ENCODE measurements at places on chromosomes 12 and 14. TPM values are rescaled to one million over a fixed set of nuclear protein-coding genes. Genes with fewer than 3 reads are reported as not detected.

DNA sequence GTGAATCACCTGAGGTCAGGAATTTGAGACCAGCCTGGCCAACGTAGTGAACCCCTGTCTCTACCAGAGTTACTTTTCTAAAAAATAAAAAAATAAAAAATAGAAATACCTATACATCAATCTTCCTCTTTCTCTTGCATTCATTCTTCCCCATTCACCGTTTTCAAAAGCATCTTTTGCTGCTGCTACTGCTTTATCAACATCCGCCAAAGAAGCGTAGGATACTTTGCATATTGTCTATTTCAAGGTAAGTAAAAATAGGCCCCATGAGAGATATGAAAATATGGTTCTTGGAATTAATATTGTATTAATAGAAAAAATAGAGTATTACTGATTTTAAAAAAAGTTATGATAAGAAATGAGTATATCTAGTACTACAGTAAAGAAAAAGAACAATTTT, 32.3 kb downstream of the ALDH1L2 start:
- no peak overlapping the region for H3K4me3 ChIP-seq
- H3K36me3 ChIP-seq, result peaks cover 15% of the 10 kb centered on the region
- H3K27ac ChIP-seq, result no peak overlapping the region
- no peaks in the 10 kb centered on the region for H3K4me1 ChIP-seq
- H3K27me3 ChIP-seq, result peaks cover 13% of the 10 kb centered on the region
- DNase-seq, result no peak

The SEC23A gene
- 60.9 TPM for total RNA-seq

The INHBE gene
- 4.8 TPM for total RNA-seq

The BICDL1 gene
- 154 TPM for total RNA-seq

DNA sequence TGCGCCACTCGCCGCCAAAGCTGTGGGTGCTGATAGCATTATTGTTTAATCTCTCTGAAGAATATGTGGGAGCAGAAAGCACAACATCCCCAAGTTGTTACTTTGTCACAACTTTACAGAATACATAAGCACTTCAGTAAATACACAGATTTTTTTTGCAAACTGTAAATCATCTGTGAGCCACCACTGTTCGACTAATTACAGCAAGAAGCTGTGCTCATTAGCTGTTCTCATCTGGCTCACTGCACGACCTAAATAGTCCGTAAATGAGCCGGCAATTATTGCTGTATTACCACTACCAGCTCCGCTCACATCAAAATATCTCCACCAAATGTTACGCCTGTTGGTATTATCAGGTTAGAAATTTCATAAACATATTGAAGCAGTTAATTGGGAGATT, 228.9 kb upstream of the PRKD1 start:
- H3K27ac ChIP-seq, result no peak overlapping the region
- no peaks in the 10 kb centered on the region for H3K36me3 ChIP-seq
- DNase-seq, result no peak
- H3K27me3 ChIP-seq, result no peaks in the 10 kb centered on the region

DNA sequence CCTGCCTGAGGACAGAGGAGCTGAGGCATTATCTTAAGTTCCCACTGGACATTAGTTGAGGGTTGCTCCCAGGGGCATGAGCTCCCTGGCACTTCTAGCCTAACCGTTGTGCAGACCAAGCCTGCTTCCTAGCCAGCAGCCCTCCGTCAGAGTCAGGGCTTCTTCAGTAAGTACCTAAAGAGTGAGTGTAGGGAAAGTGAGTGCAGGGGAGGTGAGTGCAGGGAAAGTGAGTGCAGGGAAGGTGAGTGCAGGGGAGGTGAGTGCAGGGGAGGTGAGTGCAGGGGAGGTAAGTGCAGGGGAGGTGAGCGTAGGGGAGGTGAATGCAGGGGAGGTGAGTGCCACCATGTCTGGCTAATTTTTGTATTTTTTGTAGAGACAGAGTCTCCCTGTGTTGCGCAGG, 190.5 kb downstream of the ESRRB start:
- no peaks in the 10 kb centered on the region for H3K27me3 ChIP-seq
- no peak for DNase-seq
- H3K27ac ChIP-seq, result no peak overlapping the region

The SLCO1B1 gene
- total RNA-seq, result not detected

The DDN gene
- total RNA-seq, result 0.25 TPM

DNA sequence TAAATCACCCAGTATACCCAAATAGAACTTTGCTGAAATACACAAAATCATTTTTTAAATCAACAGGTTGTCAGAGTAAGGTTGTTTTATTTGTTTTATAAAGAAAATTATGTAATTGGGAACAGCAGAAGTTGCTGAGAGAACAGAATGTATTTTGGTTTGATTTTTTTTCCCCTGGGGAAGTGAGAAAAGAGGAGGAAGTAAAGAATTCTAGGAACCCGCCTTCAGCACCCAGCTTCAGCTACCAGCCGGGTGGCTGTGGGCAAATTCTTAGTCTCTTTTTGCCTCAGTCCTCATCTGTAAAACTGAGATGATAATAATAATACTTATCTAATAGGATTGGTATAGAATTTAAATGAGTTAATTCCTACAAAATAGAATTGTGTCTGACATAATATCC, 119.4 kb downstream of the SRGAP1 start:
- H3K27ac ChIP-seq, result no peak overlapping the region
- no peak for DNase-seq
- H3K4me3 ChIP-seq, result no peak overlapping the region
- H3K36me3 ChIP-seq, result no peaks in the 10 kb centered on the region
- H3K27me3 ChIP-seq, result no peaks in the 10 kb centered on the region

- DNase-seq, result no peak
- no peak overlapping the region for H3K27ac ChIP-seq
- peaks cover 6% of the 10 kb centered on the region for H3K36me3 ChIP-seq
- H3K4me3 ChIP-seq, result no peak overlapping the region
- no peaks in the 10 kb centered on the region for H3K4me1 ChIP-seq
- H3K27me3 ChIP-seq, result no peaks in the 10 kb centered on the region
Observed at GRCh38 chr14:38047195-38047902, 160.4 kb upstream of the SSTR1 start.

The NDUFA12 gene
- total RNA-seq, result 118 TPM

DNA sequence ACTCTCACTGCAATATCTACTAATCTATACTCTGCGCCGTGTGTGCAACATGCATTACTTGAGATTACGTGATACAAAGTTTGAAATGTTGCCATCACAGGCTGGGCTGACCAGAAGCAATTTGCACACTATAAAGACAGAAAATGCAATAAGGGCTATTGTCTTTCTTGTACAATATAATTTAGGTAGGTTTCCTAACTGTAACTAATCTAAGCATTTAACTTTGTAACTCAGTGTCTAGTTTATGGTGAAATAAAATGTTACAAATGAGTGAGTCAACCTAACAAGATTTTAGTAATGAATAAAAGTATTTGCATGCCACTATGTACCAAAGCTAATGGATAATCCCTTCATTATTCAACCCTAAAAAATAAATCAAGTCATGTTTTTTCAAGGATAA, 57.8 kb downstream of the LRP6 start:
- H3K27ac ChIP-seq, result no peak overlapping the region
- H3K36me3 ChIP-seq, result no peaks in the 10 kb centered on the region

GRCh38 chr12:83313827-83314226, 627.1 kb downstream of the TMTC2 start:
- H3K4me1 ChIP-seq, result no peaks in the 10 kb centered on the region
- no peak overlapping the region for H3K27ac ChIP-seq
- no peak for DNase-seq
- no peaks in the 10 kb centered on the region for H3K36me3 ChIP-seq
- H3K4me3 ChIP-seq, result no peak overlapping the region

The FSCB gene
- not detected for total RNA-seq

DNA sequence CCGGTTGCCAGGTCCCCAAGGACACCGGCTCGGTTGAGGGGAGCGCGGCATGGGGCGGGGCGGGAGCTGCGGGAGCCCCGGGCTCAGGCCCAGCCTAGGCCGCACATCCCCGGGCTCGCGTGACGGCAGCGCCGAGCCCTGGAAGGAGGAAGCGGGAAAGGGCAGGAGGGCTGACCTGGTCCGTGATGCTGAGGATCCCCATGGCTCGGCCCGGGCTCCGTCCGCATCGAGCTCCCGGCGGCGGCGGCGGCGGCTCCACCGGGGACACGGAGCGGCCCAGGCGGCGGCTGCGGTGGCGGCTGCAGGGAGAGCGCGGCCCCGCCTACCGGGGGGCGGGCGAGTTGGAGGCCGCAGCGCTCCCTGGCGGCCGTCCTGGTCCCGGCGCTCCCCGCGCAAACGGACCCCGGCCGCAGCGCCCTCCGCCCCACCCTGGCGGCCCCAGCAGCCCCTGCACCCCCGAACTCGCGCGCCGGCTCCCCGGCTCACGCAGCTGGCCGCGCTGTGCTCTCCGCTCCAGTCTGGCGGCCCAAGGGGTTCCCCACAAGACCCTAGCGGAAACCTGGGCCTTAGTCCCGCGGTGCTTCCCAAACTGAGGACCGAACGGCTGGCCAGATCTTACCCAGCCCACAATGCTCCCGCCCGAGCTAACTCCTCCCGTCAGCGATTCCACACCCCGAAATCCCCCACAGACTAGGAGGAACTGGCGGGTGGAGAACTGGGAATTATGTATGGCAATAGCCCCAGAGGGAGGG, at the start of gene ANKRD52:
TSS of gene ANKRD52 (minus strand) at position 317 of the 752 bp plus-strand sequence. CDS start at position 202, 115 bp downstream.
- DNase-seq, result peak; percentile 91
- no peaks in the 10 kb centered on the region for H3K36me3 ChIP-seq
- peak within 1 kb of the TSS; percentile 47 for H3K27ac ChIP-seq
- H3K4me1 ChIP-seq, result peaks cover 27% of the 10 kb centered on the region

The KRT80 gene
- total RNA-seq, result not detected

- H3K4me3 ChIP-seq, result peak overlapping the region; percentile 83
- peaks cover 3% of the 10 kb centered on the region for H3K36me3 ChIP-seq
- H3K27ac ChIP-seq, result peak overlapping the region; percentile 61
- peak; percentile 88 for DNase-seq
- peaks cover 44% of the 10 kb centered on the region for H3K4me1 ChIP-seq
- peaks cover 18% of the 10 kb centered on the region for H3K27me3 ChIP-seq
Observed at GRCh38 chr14:65927931-65928356, 515.4 kb downstream of the FUT8 start.

- H3K27me3 ChIP-seq, result no peaks in the 10 kb centered on the region
- no peak for DNase-seq
- no peak overlapping the region for H3K4me3 ChIP-seq
- H3K36me3 ChIP-seq, result no peaks in the 10 kb centered on the region
Observed at GRCh38 chr12:2306012-2306411, 253.2 kb downstream of the CACNA1C start.

DNA sequence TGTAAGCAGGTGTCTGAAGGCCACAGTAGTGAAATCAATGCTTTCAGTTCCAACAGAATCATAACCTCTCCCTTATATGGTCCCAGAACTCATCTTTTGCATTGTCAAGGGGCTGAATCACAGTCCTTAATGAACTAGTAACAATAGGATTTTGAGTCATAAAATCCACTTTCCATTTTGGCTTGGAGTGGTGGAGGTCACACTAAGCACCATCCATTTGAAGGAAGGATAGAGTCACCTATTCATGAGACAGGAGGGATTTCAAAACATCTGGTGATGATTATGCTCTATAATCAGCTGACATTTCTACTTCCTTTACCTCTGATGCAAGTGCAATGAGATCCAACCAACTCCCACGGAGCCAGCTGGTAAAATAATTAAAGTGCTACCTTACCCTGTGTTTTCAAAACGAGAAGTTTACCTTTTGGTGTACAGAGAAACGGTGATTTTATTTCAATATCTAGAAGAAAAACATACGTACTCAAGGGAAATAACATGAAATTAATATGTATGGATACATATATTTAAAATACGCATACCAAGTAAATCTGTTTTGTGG, 59.1 kb downstream of the TMEM132D start:
- no peaks in the 10 kb centered on the region for H3K36me3 ChIP-seq
- DNase-seq, result no peak
- H3K4me1 ChIP-seq, result no peaks in the 10 kb centered on the region
- no peak overlapping the region for H3K4me3 ChIP-seq
- no peak overlapping the region for H3K27ac ChIP-seq
- no peaks in the 10 kb centered on the region for H3K27me3 ChIP-seq

GRCh38 chr14:92035890-92036289, 4.0 kb downstream of the TRIP11 start:
- no peaks in the 10 kb centered on the region for H3K27me3 ChIP-seq
- H3K4me3 ChIP-seq, result no peak overlapping the region
- H3K4me1 ChIP-seq, result peaks cover 48% of the 10 kb centered on the region
- H3K27ac ChIP-seq, result no peak overlapping the region
- peaks cover 6% of the 10 kb centered on the region for H3K36me3 ChIP-seq

The B4GALNT1 gene
- total RNA-seq, result 2.5 TPM

GRCh38 chr14:101087614-101088394, 184.3 kb upstream of the RTL1 start:
- no peaks in the 10 kb centered on the region for H3K27me3 ChIP-seq
- H3K36me3 ChIP-seq, result no peaks in the 10 kb centered on the region
- no peak overlapping the region for H3K27ac ChIP-seq
- H3K4me3 ChIP-seq, result no peak overlapping the region
- no peaks in the 10 kb centered on the region for H3K4me1 ChIP-seq
- no peak for DNase-seq

DNA sequence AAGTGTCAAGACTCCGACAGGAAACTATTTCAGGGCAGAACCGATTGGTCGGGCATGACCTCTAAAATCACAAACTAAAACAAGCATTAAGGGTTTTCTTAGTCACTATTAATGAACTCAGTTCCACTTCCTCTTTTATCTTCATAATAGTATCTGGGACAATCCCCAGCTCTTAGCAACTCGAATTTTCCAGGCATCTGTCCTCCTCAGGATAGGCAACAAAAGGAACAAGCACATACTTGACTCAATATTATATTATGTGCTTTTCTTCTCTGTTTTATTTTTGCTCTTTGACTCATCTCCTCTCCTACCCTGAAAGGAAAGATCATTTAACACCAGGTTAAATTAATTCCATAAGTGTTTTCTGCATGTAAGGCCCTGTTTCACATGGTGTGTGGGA, 638.3 kb upstream of the TBX3 start:
- no peaks in the 10 kb centered on the region for H3K4me1 ChIP-seq
- no peak for DNase-seq
- H3K4me3 ChIP-seq, result no peak overlapping the region
- H3K27ac ChIP-seq, result peak overlapping the region; percentile 8
- peaks cover 1% of the 10 kb centered on the region for H3K36me3 ChIP-seq

- no peaks in the 10 kb centered on the region for H3K27me3 ChIP-seq
- H3K36me3 ChIP-seq, result no peaks in the 10 kb centered on the region
- H3K4me1 ChIP-seq, result no peaks in the 10 kb centered on the region
- no peak for DNase-seq
- H3K4me3 ChIP-seq, result no peak overlapping the region
Observed at GRCh38 chr12:84964048-84964447, 51.4 kb upstream of the SLC6A15 start.

GRCh38 chr14:81031488-81031887, 76.1 kb downstream of the TSHR start:
- H3K4me3 ChIP-seq, result no peak overlapping the region
- peaks cover 4% of the 10 kb centered on the region for H3K36me3 ChIP-seq
- no peak overlapping the region for H3K27ac ChIP-seq
- H3K27me3 ChIP-seq, result no peaks in the 10 kb centered on the region

DNA sequence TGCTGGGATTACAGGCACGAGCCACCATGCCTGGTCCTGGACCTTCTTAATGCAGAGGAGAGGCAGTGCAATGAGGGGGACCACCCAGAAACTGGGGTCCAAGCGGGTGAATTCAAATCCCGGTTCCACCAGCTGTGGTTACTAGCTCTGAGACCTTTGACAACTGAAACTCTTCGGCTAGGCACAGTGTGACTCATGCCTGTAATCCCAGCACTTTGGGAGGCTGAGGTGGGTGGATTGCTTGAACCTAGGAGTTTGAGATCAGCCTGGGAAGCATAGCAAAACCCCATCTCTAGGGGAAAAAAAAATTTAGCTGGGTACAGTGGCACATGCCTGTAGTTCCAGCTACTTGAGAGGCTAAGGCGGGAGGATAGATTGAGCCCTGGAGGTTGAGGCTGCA, 5.0 kb upstream of the CD4 start:
- no peak overlapping the region for H3K27ac ChIP-seq
- no peaks in the 10 kb centered on the region for H3K27me3 ChIP-seq
- DNase-seq, result no peak
- peak overlapping the region; percentile 69 for H3K4me3 ChIP-seq
- no peaks in the 10 kb centered on the region for H3K36me3 ChIP-seq
